HT1080 (cell line): ENCODE measurements at places on chromosomes 1 and 21. TPM values are rescaled to one million over a fixed set of nuclear protein-coding genes. Genes with fewer than 3 reads are reported as not detected.

DNA sequence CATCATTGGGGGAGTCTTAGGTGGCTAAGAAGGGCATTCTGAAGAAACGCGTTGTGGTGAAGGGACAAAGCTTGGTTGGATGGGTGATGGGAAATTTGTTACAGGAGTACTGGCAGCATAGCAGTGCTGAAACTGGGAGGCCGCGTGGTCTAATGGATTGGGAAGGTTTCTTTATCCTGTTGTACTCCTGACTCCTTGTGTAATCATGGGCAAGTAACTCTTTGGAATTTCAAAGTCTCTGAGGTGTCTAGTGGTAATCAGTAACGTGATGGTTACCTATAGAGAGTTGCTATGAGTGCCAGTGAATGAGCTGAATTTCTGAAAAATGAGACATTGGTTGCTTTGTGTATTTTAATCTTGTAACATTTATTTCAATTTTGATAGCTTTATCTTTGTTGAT is 18.5 kb downstream of the DONSON start:
- DNase-seq = no peak

The SLC1A7 gene
- total RNA-seq = not detected in 2 replicates

The NPHS2 gene
- not detected in 2 replicates for total RNA-seq

DNA sequence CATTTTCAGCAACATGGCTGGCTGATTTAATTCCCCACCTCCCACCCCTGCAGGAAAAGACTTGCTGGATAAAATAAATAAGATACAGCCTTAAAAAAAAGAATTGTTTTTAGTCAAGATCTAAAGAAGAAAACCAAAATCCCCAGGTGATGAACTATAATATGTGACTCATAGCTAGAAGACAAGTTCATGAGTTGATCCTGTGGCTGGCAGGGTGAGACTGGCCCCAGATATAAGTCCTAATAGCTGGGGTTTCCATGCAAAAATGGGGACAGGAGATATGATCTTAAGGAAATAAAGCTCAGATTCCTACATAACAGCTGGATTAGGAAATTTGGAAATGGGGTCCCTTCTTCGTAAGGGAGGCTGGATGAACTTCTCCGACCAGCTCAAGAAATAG is 21.9 kb upstream of the RGSL1 start:
- no peak for DNase-seq
